ENCODE measurements at places on chromosomes 6 and 20.

DNA sequence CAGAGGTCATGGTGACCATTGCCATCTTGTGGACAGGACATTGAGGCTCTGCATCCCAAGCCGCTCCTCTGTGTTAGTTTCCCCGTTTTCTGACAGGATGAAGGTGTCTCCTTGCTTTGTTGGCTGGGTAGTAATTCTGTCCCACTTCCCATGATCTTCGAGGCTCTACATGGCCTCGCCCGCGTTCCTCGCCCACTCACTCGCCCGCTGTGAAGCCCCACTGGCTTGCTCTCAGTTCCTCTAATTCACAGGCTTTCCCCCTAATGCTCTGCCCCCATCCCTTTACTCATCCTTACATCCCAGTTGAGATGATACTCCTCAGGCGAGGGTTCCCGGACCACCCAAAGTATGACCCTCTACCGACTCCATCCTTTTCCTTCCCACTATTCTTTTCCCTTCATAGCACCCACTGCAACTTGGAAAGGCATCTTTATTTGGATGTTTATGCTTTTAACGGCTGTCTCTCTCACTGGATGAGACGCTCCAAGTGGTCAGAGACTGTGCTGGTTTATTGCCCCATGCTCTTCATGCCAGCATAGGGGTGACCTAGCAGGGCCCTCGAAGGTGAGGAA, 511 bp upstream of the SLC35B2 start:
- no peak for DNase-seq

GRCh38 chr20:35739294-35740163, 2.5 kb downstream of the RBM39 start:
- no peak for DNase-seq

- DNase-seq: no peak
These were observed 17.5 kb downstream of the CEBPB start for GRCh38 chr20:50208085-50208491.

GRCh38 chr20:58054780-58055373, 173.6 kb downstream of the ANKRD60 start:
- DNase-seq: peak; percentile 6

- no peak for DNase-seq
These were observed 2.7 kb downstream of the AKAP12 start for GRCh38 chr6:151242420-151242861.

DNA sequence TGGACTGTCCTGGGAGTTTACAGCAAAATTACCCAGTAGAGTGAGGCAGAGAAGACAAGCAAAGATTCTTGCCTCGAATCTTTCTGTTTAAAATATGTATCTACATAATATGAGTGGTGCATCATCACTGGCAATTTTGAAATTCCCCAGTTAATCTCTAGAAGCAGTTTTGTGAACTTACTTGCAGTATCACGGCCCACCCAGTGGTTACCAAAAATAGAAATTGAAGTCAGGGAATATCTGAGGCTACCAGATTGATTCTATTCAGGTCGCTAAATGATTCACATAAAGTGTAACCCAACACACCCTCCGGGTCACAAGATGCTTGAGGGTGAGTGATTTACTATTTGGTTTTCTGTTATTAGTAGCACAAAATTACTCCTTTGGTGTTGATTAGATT, 111.9 kb downstream of the PPP1R14C start:
- no peak for DNase-seq

- DNase-seq: no peak
These were observed 24.1 kb upstream of the PI16 start for GRCh38 chr6:36930483-36930882.

DNA sequence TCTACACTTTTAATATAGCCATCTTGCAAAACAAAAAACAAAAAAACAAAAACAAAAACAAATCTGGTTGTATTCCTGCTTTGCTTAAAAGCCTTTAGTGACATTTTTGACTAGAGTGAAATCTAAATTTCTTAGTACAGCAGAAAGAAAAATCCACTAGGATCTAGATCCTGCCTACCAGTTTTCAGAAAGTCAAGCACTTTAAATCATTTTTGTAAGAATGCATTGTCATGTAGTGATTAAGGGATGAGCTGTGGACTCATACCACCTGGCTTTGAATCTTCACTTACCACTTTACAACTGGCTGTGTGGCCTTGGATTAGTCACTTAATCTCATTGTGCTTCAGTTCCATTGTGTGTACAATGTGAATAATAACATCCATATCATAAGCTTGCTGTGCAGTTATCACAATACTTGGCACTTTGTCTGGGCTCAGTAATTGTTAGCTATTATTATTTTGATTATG, 4.0 kb downstream of the MKKS start:
- DNase-seq: no peak

DNA sequence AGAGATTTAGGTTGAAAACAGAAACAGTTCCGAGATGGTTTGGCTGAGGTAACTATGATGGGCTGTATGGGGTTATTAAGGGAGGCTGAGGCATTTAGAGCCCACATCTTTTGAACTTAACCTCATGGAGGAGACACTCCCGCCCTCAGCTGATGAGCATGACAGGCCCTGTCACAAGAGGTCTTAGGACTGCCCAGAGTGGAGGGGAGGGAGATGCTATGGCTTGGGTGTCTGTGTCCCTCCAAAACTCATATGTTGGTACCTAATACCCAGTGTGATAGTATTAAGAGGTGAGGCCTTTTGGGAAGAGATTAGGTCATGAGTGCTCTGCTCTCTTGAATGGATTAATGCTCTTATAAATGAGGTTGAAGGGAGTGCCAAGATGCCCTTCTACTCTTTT, 126.6 kb downstream of the CDC5L start:
- DNase-seq: no peak
